ENCODE measurements at places on chromosomes 2 and 18.

DNA sequence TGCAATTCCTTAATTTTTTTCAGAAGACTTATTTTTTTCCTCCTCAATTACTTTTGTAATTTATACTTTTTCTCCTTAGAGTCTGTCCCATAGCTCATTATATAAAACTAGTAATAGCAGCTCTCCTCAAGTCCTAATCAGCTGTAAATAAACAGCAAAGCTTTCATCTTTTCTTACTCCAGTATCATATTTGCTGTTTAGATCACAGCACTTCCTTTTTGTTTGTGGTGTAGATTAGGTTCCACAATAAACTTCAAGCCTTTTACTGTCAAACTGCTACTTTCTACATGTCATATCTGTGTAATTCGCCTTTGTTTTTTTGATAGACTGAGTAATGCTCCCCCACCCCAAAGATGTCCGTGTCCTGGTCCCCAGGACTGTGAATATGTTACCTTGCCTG is 25.5 kb downstream of the GCG start:
- no peak for DNase-seq

DNA sequence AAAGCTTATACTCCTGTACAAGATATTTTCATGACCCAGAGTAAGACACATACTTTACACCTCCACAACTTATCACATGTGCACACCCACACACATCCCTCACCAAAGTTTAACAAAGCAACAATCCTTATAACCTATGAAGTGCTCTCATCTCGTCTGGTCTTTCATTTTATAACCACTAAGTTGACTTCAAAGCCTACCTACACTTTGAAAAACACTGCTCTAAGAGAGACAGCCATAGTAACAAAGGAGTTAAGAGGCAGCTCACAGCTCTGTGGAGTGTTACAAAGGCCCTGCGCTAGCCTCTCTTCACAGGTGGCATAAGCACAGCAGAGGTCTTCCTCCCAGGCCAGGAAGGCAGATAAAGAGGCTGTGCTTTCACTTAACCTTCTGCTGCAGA is 69.7 kb upstream of the TMEM200C start:
- DNase-seq = no peak

- no peak for DNase-seq
These were observed 65.2 kb upstream of the CCDC195 start for GRCh38 chr2:224781400-224781799.

DNA sequence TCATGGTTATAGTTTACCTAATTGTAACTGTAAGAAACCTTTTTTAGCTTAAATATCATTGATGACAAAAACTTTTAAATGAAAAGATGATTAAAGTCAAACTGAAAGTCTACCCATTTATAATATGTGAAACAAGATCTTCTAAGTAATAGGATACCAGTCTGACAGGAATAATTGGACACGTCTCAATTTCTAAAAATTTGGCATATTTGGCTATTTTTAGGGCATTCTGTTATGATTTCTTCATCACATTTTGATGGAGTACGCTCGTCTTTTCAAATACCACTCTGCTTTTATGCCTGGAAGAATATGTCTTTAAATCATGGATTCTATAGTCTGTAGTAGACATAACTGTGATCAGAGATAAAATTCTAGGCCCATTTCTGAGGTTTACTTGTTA is 1.3 kb downstream of the R3HDM1 start:
- DNase-seq = no peak

GRCh38 chr18:55296778-55297177 is 291.2 kb downstream of the TCF4 start:
- DNase-seq = no peak

GRCh38 chr2:239061121-239061666 is 213.3 kb downstream of the TWIST2 start:
- DNase-seq = no peak

DNA sequence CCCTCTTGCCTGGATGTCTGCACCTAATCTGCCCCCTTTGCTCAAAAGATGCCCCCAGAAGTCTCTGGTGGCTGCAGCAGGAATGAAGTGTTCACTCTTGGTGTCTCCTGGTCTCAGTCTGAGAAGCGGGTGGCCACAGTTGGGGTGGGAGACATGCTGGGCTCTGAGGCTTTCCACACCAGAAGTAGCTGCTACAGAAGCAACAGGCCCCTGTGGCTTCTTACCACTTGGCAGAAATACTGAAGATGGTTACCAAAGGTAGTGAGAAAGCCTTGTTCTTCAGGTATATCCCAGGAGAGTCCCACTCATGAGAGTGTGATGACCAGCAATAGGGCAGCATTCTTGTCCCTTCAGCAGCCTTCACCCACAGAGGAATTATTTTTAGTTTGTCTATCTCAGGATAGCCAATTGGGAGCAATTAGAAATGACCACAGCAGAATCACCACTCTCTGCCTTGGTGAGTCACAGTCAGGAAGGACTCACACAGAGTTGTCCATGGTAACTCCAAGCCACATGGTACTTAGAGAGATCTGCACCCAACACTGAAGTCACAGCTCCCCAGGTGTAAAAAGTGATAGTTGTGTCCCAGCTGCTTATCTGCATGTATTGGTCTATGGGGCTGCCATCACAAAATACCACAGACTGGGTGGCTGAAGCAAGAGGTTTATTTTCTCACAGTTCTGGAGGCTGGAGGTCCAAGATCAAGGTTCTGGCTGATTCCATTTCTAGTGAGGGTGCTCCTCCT is 169.8 kb upstream of the ID2 start:
- DNase-seq = no peak

GRCh38 chr2:240494194-240494793 is 58.8 kb downstream of the GPC1 start:
- DNase-seq = no peak

DNA sequence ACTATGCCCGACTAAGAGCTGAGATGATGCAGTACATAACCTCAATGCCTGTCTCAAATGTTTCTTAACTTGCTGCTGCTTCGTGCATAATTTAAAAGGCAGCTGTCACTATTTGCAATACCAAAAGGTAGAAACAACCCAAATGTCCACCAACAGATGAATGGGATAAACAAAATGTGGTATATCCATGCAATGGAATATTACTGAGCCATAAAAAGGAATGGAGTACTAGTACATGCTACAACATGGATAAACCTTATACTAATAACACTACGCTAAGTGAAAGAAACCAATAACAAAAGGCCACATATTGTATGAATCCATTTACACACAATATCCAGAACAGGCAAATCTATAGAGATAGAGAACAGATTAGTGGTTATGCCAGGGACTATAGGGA is 13.0 kb upstream of the DGKD start:
- no peak for DNase-seq

DNA sequence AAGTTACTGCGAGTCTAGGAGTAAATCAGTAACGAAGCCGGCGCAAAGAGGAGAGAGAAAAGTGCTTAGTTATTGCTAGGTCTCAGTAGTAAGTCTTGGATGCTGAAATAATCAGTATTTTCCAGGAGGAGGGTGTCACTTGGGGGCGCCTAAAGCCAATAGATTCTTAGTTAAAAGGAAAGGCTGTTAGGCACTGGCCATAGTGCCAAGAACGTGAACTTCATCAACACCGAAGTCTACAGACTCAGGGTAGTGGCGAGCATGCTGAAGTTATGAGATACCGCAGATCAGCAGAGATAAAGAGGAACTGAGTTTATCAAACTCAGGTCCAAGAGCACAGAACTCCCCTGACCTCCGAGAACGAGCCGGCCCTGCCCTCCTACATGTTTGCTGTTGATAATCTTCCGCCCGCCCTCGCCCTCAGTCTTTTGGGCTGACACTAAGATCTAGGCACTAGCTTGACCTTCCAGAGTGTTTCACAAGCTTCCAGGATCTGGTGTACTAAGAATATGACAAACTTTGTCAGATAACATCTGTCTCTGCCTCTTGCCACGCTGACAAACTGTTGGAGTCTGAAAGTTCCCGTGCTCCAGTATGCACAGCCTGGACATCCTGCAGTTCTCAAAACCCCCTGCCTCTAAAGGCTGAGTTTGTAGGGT is 49.2 kb downstream of the CYB5A start:
- DNase-seq = no peak

- DNase-seq = no peak
These were observed 141.6 kb downstream of the HDAC4 start for GRCh38 chr2:239259173-239259572.

GRCh38 chr2:34980689-34981088 is 1374.9 kb upstream of the CRIM1 start:
- DNase-seq = no peak

DNA sequence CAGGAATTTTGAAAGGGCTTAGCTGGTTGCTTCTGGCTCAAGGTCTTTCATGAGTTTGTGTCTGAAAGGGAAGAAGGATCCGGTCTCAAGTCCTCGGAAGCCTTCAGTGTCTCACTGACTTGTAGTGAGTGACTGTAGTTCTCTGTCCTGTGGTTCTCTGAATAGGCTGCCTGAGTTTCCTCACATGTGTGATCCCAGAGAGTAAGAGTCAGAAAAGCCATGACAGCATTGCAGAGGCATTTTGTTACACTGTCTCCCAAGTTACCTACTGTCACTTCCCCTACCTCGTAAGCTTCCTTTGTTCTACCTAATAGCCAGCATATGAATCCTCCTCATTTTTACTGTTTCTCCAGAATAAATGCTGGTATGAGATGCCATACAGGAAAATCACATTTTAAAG is 709.1 kb upstream of the CHAC2 start:
- no peak for DNase-seq

DNA sequence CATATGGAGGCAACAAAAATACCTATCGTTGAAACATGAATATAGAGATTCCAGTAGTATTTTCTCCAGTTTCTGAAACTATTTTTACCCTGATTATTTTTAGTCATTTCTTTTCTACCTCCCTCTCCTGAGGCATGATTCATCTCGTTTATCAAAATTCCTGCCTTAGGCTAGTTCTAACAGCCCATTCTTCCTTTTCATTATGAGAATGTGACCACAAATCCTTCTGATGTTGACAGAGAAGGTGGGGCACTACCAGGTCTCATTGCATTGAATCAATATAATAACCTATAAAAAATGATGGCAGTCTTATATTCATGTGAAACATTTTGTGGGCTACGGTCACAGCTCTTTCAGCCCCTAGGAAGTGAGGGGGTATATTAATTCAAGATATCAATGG is 406.5 kb upstream of the UBE2E3 start:
- DNase-seq = no peak

DNA sequence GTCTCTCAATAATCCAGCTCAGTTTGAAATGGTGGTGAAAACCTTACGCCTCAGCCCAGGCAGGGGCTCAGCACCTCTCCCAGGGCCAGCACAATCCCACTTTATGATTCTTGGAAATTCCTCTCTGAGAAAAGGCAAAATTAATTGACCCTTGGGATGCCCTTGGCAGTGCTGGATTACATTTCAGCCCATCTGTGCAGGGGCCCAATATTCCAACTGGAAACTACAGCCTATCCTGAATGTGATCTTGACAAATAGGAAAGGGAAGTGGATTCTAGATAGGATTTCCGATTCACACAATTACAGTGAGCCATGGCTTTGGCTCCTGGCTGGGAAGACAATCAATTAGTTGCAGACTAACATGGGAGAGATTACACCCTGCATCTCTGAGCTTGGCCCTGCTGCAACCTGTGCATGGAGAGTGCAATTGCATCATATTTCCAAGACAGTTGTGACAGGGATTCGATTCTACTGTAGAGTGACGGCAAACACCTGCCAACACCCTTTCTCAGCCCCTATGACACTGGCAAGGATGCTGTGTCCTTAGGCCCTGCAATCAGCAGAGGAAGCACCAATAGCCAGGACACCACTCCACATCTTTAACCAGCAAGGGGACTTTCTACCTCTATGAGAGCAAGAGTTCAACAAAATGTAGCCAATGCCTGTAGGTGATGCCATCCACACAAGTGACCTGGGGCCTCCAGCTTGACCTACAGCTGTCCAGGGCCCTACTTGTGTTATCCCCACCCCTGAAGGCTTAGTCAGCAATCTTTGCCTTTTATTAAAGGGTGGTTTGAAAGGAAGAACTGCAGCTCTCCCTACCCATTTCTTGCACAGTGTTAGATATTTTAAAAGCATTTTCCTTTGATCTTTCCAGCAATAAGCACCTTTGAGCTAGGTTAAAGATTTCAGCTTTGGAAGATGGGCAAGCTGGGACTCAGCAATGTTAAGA is 187.2 kb upstream of the HS6ST1 start:
- DNase-seq = no peak

DNA sequence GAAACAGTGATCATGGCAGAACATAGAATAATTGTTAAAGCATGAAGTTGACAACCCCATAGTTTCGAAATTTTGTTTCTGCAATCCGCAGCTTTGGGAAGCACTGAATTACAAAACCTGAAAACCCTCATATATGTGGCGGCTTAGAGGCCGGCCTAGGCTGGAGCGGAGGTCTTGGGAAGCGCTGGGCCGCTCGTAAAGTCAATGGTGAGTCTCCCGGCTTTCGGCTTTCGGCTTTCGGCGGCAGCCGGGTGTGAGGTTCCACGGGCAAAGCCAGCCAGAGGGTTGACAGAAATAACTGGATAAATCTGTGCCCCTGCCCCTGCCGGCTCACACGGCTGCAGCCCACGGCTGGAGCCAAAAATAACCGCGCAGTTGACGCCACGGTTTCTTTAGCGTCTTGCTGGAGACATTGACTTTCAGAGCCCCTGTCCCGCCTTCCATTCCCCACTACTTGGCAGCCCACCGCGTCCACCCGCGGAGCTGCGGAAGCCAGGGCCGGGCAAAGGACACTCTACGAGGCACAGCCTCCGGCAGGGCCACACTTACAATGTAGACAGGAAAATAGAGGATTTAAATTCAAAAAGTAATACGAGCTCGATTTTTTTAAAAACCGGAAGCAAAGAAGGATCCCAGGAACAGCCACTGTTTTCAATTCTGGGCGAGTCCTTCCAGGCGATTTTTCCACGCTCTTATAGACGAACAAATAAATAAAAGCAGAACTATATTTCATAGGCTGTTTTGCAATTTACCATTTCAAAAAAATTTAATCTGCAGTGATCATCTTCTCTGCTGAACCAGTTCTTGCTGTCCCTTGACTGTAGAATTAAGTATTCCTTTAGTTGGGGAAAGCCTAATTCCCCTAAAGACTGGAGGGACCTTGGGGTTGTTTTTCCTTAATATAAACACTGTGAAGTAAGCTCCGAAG is 28.3 kb upstream of the ATP6V1B1 start:
- DNase-seq = no peak

DNA sequence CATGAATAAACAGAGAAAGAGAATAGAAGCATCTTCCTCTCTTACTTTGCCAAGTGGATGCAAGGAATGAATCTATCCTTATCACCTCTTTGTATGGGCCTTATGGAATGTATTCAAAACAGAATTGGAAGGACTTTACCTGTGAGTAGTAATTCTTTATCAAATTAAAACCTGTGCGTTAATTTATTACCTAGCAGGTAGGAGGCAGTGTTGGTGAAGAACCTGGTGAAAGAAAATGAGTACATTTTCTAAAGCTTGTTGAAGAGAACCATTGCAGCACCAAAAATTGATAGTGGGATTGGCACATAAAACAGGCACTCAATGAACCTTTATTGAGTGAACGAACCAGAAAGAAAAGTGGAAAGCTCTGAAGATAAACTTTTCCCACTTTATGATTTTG is 1302.1 kb upstream of the CELF4 start:
- DNase-seq = no peak

GRCh38 chr2:172704072-172704936 is 31.3 kb upstream of the RAPGEF4 start:
- DNase-seq = no peak

DNA sequence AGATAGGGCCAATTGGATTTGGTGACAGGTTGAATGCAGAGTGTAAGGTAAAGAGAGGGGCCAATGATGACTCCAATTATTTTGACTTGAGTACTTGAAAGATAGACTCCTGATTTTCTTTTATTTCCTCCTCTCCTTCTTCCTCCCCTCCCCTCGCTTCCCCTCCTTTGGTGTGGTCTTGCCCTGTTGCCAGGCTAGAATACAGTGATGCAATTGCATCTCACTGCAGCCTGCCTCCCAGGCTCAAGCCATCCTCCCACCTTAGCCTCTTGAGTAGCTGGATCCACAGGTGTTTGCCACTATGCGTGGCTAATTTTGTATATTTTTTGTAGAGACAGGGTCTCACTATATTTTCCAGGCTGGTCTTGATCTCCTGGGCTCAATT is 2.3 kb downstream of the DGUOK start:
- no peak for DNase-seq
